ENCODE measurements at places on chromosomes 12 and 14.

- DNase-seq = no peak
Measured at GRCh38 chr12:125346362-125346761, 281.1 kb downstream of the AACS start.

DNA sequence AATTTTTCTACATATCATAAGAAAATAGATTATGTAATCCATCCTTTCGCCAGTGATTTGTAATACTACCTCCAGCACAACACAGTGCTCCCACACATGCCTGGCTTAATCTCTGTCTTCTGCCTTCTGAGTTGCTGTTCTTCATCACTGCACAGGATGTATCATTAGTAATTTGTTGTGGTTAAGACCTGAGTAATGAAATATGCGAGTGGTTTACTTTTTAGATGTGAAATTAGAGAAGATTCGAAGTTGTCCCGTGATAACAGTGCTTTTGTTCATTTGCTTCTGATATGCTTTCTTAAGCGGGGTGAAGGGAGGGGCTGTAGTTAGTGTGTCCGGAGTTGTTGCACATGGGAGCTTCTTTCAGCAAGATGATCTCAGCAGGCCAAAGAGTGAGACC lies 18.1 kb downstream of the KRT85 start:
- DNase-seq = no peak

GRCh38 chr14:103630364-103631108 lies 1.5 kb downstream of the KLC1 start:
- DNase-seq = no peak

DNA sequence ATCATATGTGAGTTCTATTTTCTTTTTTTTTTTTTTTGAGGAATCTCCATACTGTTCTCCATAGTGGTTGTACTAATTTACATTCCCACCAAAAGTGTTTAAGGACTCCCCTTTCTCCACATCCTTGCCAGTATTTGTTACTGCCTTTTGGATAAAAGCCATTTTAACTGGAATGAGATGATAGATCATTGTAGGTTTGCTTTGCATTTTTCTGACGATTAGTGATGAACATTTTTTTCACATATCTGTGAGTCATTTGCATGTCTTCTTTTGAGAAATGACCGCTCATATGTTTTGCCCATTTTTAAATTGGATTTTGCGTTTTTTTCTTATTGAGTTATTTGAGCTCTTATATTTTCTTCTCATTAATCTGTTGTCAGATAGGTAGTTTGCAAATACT lies 394.8 kb downstream of the LRFN5 start:
- no peak for DNase-seq

DNA sequence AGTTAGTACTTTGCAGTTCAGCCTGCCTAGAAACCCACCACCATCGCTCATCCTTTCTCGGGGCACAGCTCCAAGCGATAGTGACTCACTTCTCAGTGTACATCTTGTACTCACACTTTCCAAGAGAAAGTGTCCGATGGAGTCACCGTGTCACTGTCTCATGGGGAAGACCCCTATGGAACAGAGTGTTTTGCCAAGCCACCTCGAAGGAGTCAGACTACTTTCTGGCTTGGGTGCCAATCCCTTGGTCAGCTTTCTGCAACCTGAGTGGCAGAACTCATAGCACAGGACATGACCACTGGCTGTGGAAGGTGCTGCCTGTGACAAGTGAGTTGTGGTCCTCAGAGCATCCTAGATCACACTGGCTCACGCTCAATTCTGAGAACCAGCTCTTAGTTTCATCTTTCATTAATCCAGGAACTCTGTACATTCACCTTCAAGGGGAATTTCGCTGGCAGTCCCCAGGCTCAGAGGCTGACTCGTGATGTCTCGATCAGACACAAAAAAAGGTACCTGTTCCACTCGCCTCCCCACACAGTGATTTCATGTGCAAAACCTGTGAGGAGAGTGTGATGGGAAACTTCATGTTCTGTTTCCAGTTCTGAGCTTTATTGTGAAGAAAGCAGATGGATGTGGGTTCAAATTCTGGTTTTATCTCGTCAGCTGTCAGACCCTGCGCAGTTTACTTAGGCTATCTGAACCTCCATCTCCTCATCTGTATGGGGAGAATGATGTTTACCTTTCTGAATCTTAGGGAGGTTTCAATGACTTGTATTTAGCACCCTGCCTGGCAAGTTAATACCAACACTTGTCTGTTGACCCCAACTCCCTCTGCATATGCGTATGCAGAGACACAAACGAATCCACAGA lies 127.3 kb upstream of the CCND2 start:
- no peak for DNase-seq

DNA sequence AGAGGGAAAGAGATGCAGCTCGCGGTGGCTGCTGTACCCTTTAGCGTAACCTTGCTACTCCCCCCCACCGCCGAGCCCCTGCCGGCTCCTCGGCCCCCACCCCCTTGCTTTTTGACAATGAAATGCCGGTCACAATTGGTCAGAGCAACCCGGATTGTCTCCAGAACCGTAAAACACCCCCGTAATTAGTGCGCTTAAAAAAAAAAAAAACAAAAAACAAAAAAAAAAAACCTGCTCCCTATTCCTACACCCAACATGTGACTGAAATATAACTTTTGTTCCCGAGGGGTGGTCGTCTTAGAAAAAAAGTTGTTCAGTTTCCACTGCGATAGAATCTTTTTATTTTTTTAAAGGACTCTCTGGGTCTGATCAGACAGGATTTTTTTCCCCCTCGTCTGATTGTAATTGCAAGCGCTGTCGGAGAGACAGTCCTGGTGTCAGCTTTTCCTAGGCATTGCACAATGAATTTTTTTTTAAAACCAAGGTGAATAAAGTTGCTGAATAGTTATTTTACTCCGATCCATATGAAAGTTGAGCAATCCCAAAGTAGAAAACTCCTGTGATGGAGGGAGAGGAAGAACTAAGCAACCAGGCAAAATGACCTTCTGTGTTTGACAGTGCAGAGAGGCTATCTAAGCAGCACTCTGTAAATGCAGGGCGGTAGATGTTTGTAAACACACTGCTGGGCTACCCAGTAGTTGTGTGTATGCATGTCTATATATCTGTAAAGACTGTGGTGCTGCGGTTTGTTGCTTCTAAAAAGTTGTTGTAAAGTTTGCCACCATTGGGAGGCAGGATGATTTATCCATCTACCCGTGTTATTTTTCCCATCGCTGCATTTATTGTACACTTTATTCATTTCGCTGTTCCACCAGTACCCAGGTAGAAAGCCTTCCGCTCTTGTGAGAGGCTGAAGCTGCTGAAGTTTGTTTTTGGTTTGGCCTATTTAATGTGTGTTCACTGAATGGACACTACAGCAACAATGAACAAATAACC lies 1.1 kb downstream of the ETV6 start:
- DNase-seq = no peak

GRCh38 chr14:99309220-99309766 lies 37.3 kb upstream of the BCL11B start:
- DNase-seq = no peak

DNA sequence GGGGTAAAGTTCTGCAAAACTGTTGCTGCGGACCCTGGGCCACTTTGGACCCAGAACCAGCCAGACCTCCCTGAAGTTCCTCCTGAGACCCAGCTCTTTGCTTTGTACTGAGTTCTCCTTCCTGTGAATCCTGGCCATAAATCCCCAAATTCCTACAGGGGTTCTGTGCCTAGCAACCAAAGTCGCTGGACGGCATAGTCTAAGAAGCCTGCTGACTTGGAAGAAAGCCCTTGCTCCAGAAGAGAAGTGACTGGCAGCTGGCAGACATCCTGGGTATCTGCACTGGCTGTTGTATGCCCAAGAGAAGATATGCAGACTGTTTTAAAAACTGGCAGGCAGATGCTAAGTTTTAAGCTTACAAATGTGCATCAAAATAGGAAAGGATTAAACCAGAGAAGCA lies 99.9 kb upstream of the SLC24A4 start:
- no peak for DNase-seq

GRCh38 chr12:49283541-49284429 lies 11.2 kb upstream of the PRPH start:
- DNase-seq = no peak

DNA sequence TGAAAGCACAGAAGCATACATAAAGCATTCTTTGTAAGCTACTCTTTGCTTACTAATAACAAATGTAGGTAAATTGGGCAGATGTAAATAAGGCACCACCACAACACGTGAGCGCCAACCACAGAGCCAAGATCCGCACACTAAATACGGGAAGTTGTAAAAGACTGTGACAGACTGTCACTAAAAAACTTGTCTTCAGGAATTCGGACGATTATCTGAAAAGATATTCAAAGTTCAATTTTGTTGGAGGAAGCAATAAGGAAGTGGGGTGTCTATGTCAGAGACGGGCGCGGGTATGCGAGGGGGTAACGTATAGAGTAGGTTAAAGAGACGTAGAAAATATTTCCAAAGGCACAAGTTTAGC lies 1.5 kb upstream of the HSP90B1 start:
- no peak for DNase-seq

DNA sequence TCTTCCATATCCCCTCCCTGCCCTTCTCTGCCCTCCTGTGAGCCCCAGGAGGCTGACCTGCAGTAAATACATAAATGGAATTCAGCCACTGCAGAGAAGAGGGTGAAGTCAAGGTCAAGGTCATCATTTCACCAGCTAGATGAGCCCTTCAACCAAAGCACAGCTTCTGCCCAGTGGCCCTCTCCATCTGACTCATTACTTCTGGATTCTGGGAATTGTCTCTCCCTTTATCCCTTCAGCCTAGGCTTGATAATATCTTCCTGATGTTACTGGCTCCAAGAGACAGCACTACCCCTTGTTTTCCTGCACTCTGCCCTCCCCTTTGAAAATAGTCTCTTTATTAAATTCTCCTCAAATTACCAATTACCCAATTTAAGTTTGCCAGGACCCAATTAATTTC lies 64.5 kb downstream of the TTC9 start:
- no peak for DNase-seq

DNA sequence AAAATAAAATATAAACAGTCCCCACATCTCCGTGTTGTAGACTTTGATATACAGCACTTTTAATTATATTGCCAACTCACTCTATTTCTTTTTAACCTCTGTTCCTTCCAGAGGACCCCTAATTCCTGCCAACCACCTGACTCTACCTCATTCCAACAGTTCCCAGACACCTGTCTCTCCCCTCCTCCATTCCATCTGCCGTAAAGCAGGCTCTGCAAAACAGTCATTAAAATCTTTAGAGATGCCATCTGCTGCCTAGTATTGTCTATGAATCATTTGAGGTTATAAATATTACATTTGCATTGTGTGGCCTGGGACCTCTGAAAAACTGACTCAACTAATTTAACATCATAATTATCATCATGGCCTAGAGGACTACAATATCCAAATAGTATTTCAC lies 148.8 kb upstream of the DCN start:
- no peak for DNase-seq

DNA sequence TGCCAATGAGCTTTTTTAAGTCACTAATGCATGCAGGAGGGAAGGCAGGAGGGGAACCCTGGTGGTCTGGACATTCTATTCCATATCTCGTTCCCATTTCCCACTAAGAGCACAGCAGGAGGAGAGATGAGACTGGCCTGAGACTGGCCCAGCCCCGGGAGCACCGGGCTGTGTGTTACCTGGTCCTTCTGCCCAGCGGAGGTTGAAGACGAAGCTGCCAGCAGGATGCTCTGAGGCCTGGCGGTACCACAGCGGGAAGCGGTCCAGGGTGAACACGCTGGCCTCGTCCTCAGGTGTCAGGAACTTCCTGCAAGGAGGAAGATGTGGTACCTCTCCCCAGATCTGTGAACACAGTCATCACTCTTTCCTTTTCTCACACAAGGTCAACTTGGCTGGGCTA lies 23.9 kb downstream of the LRTM2 start:
- no peak for DNase-seq

DNA sequence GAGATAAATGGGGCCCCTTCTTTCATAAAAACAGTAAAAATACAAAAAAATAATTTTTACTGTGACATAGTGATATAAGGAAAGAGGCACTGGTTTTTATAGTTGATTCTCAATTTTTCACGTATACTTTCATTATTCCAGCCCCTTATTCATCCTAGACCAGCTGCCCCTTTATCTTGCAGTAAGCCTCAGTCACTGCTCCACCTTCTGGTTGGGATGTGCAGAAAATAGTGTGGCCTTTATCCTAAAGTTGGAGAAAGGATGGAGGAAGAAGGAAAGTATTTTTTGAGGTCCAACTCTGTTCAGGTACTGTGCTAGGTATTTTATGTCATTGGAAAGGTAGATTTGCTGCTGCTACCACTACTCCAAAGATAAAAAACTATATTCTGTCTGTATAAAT lies 172.7 kb downstream of the ANO6 start:
- peak; percentile 24 for DNase-seq

Measured in pancreas (tissue), 10 donors.